HFFc6 (cell line): ENCODE measurements at places on chromosomes 5 and 9. TPM values are rescaled to one million over a fixed set of nuclear protein-coding genes. Genes with fewer than 3 reads are reported as not detected.

- H3K4me3 ChIP-seq = no peak overlapping the region
- peaks cover 4% of the 10 kb centered on the region for H3K27me3 ChIP-seq
- no peaks in the 10 kb centered on the region for H3K36me3 ChIP-seq
- H3K4me1 ChIP-seq = no peaks in the 10 kb centered on the region
- H3K27ac ChIP-seq = no peak overlapping the region
- DNase-seq = no peak
Observed at GRCh38 chr5:59266410-59266809, 627.1 kb downstream of the PDE4D start.

- DNase-seq = no peak
- 0 out of 2 replicates have a peak overlapping the region, but pooled peaks have one; percentile 29 for H3K27ac ChIP-seq
- H3K36me3 ChIP-seq = no peaks in the 10 kb centered on the region
- H3K4me1 ChIP-seq = peaks cover 38% of the 10 kb centered on the region
Observed at GRCh38 chr5:27144456-27144855, 106.1 kb upstream of the CDH9 start.

DNA sequence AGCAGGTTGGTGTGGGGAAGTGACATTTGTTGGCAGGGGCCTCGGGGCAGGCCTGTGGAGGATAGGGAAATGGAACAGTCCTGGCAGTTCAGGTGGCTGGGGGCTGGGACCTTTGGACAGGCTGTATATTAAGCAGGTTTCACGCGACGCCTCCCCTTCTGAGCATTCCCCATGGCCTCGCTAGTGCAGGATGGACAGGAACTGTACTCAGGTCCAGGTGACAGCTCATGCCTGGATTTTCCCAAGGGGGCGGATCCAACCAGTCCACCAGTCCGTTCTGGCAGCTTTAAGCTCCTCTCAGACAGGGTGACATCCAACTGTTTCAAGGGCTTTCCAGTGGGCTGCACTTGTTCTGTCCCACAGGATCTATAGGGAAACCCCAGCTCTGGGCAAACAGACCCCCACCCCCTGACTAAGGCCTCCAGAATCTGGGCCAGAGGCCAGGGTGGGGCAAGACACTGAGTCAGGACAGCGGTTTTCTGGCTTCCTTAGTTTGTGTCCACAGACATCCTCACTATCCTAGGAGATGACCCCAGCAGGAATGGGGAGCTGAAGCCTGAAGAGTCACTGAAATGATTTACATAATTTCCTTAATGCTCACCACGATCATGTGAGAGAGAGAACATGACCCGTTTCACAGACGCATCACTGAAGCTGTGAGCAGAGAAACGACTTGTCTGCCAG lies 20.9 kb downstream of the CSF2 start:
- no peaks in the 10 kb centered on the region for H3K36me3 ChIP-seq
- DNase-seq = peak; percentile 98
- H3K27ac ChIP-seq = peak overlapping the region; percentile 98
- H3K4me1 ChIP-seq = peaks cover 78% of the 10 kb centered on the region
- peaks cover 2% of the 10 kb centered on the region; the same call in 1 of the 2 replicates for H3K27me3 ChIP-seq

DNA sequence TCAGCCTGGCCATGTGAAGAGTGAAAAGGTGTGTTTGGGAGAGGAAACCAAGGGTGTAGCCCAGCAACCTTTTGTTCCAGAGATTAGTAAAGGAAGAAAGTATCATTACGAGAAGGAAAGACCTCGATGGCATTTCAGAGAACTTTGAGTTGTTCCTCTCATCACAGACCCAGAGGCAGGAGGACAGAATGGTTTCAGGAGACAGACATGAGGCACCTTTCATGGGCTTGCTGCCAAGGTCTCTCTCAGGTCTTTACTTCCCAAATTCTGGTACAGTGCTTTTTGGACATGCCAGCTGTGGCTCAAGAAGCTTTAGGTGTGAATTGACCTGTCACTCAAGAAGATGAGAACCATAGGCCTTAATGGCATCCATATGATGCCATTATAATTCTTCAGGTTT lies 2.8 kb upstream of the MCC start:
- DNase-seq = no peak
- H3K27ac ChIP-seq = no peak overlapping the region
- H3K36me3 ChIP-seq = peaks cover 17% of the 10 kb centered on the region
- H3K4me3 ChIP-seq = no peak overlapping the region
- peaks cover 18% of the 10 kb centered on the region for H3K27me3 ChIP-seq
- peaks cover 42% of the 10 kb centered on the region for H3K4me1 ChIP-seq

DNA sequence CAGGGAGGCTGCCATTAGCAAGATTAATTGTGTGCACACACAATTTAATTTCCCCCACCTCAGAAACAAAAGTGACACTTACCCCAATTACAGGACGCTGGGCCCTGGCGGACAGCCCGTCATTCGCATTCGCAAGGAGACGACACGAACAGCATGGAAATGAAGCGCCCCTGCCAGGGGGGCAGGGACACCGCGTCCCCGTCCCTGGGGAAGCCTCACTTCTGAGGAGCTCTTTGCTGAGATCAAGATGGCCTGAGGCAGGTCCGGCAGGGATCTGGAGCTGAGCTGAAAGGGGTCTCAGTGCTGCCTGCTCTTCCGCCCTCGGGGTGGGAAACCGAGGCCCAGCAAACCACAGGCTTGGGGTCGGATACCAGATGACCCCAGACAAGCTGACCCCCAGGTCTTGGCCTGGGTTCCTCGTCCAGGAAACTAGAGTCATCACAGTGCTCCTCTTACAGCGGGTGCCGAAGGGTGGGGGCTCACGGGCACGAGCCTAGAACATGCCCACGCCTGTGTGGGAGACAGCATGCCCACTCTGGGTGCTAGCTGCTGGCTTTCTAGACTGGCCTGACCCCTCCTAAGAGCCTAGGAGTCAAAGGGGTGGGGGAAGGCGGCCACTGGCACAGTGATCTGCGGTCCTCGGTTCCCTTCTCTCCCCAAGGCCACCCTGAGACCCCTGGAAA lies 103.2 kb downstream of the VAV2 start:
- peaks cover 7% of the 10 kb centered on the region for H3K4me1 ChIP-seq
- peaks cover 4% of the 10 kb centered on the region; the same call in 1 of the 2 replicates for H3K27me3 ChIP-seq
- no peak overlapping the region for H3K27ac ChIP-seq
- no peak for DNase-seq
- H3K36me3 ChIP-seq = no peaks in the 10 kb centered on the region
- no peak overlapping the region for H3K4me3 ChIP-seq

GRCh38 chr5:16981700-16982099 lies 45.6 kb upstream of the MYO10 start:
- no peaks in the 10 kb centered on the region for H3K27me3 ChIP-seq
- DNase-seq = no peak
- H3K4me1 ChIP-seq = peaks cover 14% of the 10 kb centered on the region

- H3K4me1 ChIP-seq = peaks cover 27% of the 10 kb centered on the region
- DNase-seq = peak; percentile 47
- peaks cover 1% of the 10 kb centered on the region; the same call in 1 of the 2 replicates for H3K27me3 ChIP-seq
- peak overlapping the region; percentile 78 for H3K27ac ChIP-seq
- no peaks in the 10 kb centered on the region for H3K36me3 ChIP-seq
Observed at GRCh38 chr5:149632311-149633251, 51.3 kb downstream of the ARHGEF37 start.

TEK gene
- 1.9 to 9.1 TPM (median 3.5 TPM) in 3 replicates for total RNA-seq

FOXD4L3 gene
- total RNA-seq = not detected in 3 replicates
